ENCODE measurements at places on chromosomes 7 and 10.

DNA sequence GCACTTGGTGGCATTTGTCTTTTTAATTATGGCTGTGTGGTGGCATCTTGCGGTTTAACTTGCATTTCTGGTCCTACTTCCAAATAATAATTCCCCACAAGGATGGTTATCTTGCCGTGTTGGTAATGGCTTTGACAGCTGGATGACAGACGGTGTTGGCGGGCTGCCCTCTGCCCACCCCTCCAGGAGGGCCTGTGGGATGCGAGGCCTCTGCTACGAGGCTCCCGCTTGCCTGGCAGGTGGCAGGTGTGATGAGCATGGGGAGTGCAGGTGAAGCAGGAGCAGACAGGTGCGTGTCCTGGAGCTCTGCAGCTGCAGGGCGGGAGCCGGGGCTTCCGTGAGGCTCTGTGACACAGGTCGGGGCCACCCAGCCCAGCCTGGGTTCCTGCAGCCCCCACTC, 11.8 kb downstream of the INPP5A start:
- no peak for DNase-seq

GRCh38 chr10:114822444-114823076, 980 bp downstream of the FHIP2A start:
- DNase-seq = peak; percentile 41

GRCh38 chr10:126123466-126123865, 227.1 kb downstream of the FANK1 start:
- no peak for DNase-seq

DNA sequence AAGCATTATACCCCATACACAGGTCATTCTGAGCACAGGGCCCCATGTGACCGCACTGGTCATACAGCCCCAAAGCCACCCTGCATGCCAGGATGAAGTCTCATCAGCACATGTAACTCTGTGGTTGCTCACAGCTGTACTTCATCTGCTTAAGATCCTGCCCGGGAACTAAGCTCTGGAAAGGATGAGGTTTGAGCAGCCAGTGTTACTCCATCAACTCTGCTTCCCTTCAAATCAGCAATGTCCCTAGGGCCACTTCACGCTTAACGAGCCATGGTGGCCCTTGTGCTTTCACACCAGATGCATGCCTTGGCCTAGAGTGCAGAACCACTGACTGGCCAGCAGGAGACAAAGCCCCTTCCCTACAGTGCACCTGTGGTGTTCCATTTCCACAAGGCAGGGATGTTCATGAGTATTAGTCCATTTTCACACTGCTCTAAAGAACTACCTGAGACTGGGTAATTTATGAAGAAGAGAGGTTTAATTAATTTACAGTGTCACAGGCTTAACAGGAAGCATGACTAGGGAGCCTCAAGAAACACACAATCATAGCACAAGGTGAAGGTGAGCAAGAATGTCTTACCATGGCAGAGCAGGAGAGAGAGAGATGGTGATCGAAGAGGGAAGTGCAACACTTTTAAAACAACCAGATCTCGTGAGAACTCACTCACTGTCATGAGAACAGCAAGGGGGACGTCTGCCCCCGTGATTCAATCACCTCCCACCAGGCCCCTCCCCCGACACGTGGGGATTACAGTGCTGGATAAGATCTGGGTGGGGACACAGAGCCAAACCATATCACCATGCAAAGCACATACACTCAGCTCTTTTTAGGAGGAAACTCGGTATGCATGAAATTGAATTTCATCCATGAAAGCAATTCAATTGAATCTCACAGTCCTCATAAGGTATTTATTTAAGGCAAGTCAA, 149.0 kb upstream of the CDCA7L start:
- DNase-seq = peak; percentile 27

DNA sequence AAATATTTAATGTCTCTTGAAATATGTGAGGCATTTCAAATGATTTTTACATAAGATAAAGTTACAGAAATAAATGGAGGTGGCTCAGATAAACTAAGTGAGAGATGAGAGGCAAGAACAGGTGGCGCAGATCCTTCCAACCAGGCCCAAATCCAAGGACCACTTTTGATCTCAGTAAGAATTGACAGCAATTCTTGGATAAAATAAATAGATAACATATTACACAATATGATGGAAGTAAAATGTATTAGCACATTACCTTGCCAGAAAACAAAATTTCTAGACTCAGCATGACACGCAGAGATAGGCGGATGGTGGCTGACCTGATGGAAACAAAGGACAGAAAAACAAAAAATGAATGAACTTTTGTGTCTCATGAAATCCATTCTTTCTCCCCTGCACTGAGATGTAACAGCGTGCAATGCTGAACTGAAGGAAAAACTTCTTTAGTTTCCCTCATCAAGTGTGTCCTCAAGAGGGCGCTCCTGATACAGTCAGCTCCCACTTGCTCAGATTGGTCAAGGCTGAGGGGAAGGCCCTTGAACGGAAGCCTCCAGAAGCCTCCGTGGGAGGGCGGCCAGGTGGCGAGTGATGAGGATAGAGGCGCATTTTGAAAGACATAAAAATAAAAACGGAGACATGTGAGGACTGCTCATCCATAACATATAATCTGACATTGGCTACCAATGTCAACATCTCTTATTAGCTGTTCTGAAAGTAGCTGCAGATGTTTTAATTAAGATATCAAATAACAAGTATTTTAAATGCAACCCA, 62.8 kb upstream of the GSDME start:
- DNase-seq = peak; percentile 86

GRCh38 chr10:8054494-8055407, at the start of gene GATA3:
Gene GATA3 (plus strand): TSS chr10:8054688. CDS start chr10:8055656, 968 bp downstream.
- peak; percentile 13 for DNase-seq

DNA sequence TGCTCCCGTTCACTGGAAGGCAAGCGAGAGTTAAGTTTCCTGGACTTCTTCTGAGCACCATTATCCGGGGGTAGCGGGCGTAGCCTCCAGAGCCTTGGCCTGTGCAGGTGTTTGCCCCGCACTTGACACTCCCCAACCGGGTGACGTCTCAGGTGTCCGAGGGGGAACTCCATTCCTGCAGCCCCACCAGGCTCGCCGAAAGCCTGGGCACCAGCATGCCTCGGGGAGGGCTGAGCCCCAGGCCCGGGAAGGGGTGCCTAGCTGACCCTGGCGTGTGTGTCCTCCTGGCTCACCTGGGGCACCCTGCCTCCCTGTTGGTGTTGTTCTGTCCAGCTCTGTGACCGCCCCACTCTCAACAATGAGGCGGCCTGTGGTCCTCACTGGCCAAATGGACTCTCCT, 109.4 kb upstream of the GPR26 start:
- no peak for DNase-seq

DNA sequence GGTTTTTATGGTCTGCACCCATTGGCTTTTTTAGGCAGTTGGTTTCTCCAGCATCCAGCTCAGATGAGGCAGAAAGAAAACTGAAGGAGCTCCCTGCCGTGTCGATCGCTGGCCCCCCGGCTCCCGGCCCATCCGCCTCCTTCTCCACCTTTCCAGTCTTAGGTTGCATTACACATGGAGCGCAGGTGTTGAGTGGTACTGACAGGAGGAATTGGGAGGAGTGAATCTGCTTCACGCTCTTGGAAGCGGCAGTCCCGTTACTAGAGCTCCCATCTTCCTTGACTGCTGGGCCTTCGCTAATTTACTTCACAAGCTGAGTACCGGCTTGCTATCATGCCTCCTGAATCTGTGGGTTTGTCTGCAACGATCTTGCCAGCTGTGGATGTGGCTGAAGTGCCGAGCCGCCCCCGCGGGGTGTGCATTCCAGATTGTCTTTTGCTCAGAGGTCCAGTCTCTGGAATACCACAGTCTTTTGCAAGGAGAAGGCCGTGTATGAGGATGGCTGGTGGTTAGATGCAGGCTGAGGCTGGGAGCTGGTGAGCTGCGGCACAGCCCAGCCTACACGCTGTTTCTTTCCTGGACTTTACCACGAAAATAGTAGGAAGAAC, 17.1 kb downstream of the IQCE start:
- DNase-seq = no peak

GRCh38 chr7:105610165-105610930, 29.1 kb upstream of the EFCAB10 start:
- DNase-seq = no peak

DNA sequence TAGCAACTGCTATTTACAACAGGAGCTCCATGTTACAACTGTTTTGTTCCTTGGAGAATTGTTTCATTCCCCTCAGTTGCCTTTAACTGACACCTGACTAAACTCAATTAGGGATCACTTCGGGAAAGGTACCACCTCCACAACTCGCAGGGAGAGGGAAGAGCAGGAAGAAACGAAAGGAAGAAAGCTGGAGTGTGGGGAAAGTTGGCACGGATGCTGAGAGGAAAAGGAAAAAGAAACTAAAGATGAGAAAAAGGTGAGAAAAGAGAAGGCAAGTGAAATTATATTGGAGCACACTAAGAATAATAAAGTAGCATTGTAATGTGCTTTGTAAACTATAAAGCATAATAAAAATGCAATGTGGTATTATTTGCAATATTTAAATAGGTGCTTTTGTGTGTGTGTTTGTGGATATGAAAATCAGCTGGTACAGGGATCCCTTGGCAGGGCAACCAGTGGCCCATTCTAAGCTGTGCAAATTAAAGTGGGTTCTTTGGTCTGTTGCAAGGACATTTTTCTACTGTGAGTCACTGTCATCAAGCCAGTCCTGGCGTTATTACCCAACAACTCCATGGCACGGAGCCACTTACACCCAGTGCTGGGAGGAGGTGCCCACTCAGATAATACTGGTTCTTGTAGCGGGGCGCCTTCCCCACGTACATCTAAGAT, 45.9 kb downstream of the HIPK2 start:
- peak; percentile 90 for DNase-seq

- DNase-seq = no peak
Observed at GRCh38 chr10:88314362-88314761, 268.8 kb downstream of the RNLS start.

DNA sequence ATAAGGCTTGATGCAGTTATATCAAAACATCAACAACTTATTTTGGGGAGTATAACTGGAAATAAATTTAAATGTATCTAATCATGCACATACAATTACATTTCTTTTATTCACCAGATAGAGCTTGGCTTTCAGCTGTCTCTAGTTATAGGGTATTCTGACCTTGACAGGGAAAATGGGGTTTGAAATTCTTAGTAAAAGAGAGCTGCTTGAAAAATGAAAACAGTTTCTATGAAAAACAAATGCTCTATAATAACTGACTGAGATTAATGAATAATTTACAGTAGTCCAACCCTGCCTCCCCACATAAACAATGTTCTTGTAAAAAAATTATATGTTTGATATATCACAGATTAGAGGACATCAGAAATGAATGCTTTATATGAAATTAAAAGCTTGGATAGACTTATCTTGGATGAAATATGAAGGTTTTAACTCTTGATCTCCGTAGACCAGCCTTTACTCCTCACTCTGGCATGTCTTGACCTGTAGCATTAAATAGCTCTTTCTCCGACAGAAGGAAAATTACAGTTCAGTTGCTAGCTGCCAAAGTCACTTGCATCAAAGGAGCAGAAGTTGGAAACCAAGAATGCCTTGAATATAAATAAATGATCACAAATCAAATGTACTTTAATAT, 32.1 kb downstream of the VWC2 start:
- DNase-seq = no peak

- no peak for DNase-seq
Observed at GRCh38 chr7:28104811-28105210, 75.8 kb downstream of the JAZF1 start.

DNA sequence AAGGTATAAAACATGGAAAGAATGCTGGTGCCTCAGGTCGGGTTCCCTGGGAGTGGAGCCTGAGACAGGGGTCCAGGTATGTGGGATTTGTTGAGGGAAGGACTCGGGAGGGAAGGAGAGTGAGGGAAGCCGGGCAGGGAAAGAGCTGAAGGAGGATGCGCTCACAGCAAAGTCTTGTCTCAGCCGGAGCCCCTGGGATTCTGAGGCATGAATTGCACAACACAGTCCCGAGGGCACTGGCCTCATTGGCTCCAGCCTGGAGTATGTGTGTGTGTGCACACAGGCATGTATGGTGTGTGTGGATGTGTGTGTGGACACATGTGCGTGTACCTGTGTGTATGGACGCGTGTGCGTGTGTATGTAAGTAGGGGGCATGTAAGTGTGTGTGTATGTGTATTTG, 87.4 kb downstream of the WDFY4 start:
- DNase-seq = no peak

GRCh38 chr7:104804696-104805095, 209.3 kb upstream of the KMT2E start:
- no peak for DNase-seq

GRCh38 chr7:5417106-5418071, 6.2 kb downstream of the TNRC18 start:
- DNase-seq = peak; percentile 33

DNA sequence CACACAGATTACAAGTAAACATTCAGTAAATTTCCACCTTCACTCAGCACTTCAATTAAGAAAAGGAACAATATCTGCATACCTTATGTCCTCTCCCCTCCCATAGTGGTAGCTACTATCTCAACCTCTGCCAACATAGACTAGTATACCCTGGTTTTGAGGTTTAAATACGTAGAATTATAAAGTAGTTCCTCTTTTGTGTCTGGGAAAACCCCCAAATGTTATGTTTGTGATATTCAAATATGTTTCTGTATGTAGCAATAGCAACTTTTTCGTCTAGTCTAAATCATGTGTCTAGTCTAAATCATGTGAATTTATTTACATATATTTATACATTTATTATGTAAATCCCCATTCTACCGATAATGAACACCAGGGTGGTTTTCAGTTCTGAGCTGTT, 13.2 kb upstream of the CAMK2B start:
- DNase-seq = no peak

DNA sequence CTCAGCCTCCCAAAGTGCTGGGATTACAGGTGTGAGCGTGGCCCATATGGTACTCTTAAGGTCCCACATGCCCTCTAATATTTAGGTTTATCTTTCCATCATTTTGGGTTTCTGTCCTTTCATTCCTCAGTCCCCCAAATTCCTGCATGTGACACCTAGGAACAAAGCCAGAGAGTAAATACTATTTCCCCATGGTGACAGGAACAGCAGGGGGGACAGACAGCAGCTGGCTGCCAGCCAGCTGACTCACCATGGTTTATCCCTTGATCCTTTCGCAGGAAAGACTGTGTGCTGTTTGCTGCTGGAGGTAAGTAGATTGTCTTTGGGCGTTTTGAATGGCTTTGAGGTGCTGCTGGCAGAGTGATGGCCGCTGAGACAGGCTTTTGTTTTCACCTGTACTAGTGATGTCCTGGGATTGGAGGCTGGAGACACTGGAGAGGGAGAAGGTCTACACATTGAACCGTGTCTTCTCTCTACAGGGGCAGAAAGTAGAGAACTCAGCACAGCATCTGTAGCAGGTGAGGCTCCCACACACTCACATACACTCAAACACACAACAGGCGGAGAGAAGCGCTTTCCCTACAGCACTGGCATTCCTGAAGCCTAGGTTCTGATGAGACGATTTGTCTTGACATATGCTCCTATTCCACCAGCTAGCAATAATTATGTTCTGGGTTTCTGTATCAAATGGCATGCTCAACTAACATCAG, 83.7 kb upstream of the EFCAB10 start:
- peak; percentile 76 for DNase-seq

DNA sequence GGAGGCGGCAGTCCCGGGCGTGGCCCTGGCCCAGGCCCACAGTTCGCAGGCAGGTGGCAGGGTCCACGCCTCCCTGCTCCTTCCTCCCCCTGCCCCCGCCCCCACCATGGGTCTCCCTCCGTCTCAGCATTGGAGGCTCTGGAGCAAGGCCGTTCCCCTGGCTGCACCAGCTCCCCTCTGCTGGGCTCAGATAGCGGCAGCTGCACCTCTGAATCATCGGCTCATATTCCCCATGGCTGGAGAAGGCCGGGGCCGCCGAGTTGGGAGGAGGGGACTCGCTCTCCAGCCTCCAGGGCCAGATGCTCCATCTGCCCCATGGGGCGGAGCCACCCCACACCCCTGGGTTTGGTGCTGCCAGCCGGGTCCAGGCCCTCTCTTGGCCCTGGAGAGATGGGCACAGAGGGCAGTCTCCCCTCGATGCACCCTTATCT, 145.0 kb downstream of the ELFN1 start:
- no peak for DNase-seq

Measured in HT1080 (cell line).